Myocyte (in vitro differentiated cells): ENCODE measurements at places on chromosomes 12 and 14. TPM values are rescaled to one million over a fixed set of nuclear protein-coding genes. Genes with fewer than 3 reads are reported as not detected.

CSRP2 gene
- total RNA-seq = 40.2 and 76.0 TPM in 2 replicates

GRCh38 chr14:93128725-93129459 is 13.2 kb upstream of the ITPK1 start:
- DNase-seq = peak; percentile 85

DNA sequence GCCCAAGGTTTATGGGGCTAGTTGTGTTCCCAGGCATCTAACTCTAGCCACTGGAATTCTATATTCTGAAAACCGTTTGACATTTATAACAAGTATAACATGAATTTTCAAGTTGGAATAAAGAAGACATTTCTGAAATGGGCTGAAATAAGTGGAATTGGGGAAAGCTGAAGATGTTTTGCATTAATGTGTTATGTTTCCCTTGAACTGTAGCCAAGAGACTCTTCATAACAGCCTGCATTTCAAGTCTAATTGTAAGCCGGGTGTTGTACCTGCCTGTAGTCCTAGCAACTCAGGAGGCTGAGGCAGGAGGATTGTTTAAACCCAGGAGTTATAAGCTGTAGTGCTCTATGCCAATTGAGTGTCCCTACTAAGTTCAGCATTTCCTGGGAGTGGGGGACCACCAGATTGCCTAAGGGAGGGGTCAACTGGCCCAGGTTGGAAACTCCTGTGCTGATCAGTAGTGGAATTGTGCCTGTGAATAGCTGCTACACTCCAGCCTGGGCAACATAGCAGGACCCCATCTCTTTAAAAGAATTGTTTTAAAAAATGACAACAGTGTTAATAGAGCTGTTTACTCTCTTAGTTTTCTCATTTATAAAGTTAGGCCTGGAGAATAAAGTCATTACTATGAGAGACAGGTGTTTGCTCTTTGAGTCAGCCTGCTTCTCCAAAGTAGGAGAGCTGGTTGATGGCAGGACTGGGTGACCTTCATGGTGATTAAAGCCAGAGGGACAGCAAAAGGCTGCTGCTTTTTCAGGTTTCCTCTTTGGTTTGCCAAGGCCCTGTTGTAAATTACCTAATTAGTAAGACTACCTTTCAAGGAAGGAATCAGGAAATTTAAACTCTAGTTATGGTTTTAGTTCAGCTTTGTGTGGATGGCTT is 483.6 kb upstream of the RGS6 start:
- no peak for DNase-seq

- DNase-seq = no peak
These were observed 65.1 kb downstream of the SINHCAF start for GRCh38 chr12:31260840-31261239.

SLC39A2 gene
- not detected in 2 replicates for total RNA-seq

- no peak for DNase-seq
These were observed 422.6 kb downstream of the MDGA2 start for GRCh38 chr14:47252802-47253201.

- DNase-seq = no peak
These were observed 150.3 kb downstream of the FBXL14 start for GRCh38 chr12:1444142-1444516.

PAWR gene
- 6.6 and 6.7 TPM in 2 replicates for total RNA-seq

DNA sequence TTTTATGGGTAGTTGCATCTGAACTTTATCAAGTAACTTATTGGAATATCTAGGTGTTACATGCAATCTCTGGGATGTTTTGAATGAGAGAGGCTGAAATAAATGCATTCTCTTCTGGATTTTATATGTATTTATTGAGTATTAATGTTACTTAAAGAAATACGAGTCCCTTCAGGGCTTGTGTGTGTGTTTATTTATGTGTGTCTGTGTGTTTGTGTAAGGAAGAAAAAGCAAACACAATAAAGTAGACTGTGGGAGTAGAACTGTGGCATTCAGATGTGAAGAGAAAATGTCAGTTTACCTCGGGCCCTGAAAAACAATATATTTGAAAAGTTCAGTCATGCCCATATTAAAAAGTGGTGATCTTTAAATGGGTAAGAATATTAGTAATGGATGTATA is 250.5 kb downstream of the RPL10L start:
- no peak for DNase-seq

- DNase-seq = no peak
These were observed 2.9 kb downstream of the TMEM63C start for GRCh38 chr14:77184396-77185092.

ATF7IP gene
- total RNA-seq = 45.9 and 47.7 TPM in 2 replicates

HOXC11 gene
- 2.2 TPM in 2 replicates for total RNA-seq

GPR65 gene
- 0.05 TPM in 1 of 2 replicates, not detected in the other for total RNA-seq

- no peak for DNase-seq
These were observed 834.7 kb downstream of the DIO2 start for GRCh38 chr14:79376557-79376956.

DNA sequence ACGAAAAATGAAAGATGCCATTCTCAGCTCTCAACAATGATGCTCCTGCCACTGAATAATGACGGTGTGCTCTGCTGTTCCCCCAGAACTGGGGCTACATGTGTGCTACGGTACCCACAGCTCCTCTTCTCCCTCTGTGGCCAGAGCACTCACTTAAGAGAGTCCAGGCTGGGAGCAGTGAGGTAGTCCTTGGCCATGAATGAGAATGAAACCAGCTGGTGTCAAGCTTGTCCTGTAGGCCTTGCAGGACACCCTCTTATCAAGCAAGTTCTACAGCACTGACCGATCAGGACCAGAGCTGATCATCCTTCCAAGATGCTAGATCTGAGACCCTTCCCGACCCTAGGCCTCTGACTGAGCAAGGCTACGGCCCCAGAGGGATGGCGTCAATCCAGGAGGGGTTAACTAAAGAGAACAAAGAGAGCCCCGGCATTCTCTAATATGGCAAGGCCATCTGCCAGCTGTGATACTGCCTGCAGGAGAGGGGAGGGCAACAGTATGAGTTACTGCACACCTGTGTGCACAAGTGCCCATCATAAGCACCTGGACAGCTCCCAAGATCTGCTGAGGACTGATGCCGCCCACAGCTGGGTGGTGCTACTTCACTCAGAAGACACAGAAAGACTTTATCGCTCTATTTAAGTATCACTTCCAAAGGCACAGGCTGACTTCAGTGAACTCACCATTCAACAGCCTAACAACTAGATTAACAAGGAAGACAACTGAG is 30.5 kb downstream of the APPL2 start:
- no peak for DNase-seq

DNA sequence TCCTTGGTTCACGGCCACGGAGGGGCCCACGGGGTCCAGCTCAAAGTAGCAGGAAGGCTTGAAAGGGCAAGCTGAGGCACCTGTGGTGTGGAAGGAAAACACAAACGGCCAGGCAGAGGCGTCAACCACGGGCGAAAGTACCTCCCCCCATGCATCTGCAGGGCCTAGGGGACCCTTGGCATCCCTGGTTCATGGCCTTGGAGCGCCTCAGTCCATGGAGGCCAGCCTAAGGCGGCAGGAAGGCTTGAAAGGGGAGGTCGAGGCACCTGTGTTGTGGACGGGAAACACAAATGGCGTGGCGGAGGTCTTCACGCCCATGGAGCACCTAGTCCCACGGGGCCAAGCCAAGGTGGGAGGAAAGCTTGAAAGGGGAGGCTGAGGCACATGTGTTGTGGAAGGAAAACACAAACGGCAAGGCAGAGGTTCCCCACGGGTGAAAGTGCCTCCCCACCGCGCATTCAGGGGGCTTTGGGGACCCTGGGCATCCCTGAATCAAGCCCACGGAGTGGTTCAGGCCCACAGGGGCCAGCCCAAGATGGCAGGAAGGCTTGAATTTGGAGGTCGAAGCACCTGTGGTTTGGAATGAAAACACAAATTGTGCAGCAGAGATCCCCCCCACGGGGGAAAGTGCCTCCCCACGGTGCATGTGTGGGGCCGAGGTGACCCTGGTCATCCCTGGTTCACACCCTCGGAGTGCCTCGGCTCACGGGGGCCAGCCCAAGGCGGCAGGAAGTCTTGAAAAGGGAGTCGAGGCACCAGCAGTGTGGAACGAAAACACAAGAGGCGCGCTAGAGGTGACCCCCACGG is 380.8 kb downstream of the ALG10 start:
- DNase-seq = no peak

RD3L gene
- total RNA-seq = not detected in 2 replicates

- DNase-seq = no peak
These were observed 36.5 kb downstream of the CACNA2D4 start for GRCh38 chr12:1881936-1882335.

DNA sequence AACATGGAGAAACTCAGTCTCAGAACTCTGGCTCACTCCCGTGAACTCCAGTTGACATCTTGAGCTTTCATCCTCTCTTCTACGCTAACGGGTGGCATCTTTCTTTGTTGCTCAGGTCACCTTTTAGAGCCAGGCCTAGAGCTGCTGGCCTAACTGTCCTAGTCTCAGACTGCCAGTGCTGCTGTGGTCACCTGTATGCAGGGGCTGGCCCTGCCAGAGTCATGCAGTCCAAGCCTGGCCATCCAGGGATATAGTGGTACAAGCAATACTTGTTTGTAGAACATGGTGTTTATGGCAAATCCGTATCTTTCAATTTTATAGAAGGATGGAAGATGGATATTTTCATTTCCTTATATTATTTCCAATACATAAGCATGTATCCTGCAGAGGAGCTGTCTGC is 117.2 kb downstream of the PELI2 start:
- no peak for DNase-seq

MIPOL1 gene
- total RNA-seq = 10.4 and 11.3 TPM in 2 replicates

GRCh38 chr14:103862393-103862782 is 15.0 kb upstream of the PPP1R13B start:
- peak; percentile 31 for DNase-seq

KCNA5 gene
- not detected in 2 replicates for total RNA-seq

GRCh38 chr12:20711846-20712245 is 16.7 kb downstream of the SLCO1C1 start:
- DNase-seq = no peak

GRCh38 chr14:50599700-50600444 is 39.9 kb downstream of the ATL1 start:
- peak; percentile 70 for DNase-seq

DNA sequence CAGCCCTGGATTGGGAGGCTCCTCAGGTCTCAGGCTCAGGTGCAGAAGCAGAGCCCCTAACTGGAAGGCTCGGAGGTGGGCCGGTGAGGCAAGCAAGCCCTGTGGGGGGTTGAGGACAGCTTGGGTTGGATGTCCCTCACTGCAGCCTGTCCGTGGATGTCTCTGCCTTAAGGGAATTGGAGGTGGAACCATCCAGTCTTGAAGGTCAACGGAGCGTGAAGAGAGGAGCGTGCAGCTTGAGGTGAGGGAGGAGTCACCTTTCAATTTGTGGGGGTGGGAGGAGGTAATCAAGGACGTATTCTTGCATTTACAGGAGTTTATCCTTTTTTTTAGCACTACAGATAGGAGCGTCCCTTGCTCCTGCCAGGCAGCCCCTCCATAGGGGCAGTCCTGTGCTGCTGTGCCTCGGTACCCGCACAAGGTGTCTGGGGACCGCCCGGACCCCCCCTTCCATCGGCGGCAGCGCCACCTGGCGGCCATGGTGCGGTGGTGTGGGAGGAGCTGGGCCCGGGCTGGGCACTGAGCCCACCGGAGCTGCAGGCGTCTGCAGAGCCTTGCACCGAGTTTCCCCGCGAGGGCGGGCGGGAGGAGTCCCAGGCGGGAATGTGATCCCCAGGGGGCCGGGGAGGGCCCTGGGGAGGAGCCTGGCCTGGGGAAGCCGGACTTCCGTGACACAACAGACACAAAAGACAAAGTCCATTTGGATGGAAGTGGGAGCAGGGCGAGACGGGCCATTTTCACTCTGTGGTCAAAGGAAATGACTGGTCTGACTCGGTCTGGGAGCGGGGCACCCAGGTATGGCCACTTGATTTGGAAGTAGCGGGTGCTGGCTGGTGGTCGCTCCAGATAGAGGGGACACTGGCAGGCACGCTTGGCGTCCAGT is 864 bp downstream of the DNAJC22 start:
- peak; percentile 80 for DNase-seq

DNA sequence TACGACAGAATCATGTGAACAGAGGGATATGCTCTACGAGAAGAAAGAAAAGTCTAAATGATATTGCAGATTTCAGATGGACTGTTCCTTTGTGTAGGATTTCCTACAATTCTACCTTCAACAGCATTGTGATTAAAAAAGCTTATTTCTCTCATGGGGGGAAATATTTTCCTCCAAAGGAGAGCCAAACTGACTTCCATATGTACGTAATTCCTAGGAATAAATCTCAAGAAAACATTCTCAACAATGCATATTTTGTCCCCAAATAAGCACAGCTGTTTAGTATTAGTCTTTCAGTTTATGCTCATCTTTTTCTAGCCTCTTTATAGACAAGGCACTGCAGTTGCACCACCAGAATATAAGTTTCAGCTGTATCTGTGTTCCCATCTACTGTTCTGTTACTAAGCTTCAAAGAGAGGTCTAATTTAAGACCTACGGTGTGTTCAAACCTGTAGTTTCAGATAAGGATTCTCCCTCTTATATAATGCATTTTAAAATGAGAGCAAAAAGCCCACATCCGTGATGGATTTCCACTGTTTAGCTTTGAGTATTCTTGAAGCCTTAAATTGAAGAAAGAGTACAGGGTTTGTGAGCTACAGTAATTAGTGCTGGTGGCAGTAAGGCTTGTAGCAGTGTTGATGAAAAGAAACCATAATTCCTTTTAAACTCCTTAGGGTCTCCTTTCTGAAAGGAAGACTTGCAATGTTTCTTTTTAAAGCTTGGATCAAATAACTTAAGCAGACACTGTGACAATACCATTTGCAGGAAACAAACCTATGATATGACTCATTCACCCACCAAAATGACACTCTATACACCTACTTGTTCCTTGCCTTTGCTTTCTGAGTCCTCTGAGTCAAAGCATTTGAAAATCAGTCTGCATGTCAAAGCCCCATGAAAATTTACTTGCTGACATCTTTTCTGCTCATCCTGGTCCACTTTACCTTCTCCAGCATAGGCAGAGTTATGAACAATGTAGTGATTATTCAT is 754.1 kb downstream of the NOVA1 start:
- no peak for DNase-seq

DNA sequence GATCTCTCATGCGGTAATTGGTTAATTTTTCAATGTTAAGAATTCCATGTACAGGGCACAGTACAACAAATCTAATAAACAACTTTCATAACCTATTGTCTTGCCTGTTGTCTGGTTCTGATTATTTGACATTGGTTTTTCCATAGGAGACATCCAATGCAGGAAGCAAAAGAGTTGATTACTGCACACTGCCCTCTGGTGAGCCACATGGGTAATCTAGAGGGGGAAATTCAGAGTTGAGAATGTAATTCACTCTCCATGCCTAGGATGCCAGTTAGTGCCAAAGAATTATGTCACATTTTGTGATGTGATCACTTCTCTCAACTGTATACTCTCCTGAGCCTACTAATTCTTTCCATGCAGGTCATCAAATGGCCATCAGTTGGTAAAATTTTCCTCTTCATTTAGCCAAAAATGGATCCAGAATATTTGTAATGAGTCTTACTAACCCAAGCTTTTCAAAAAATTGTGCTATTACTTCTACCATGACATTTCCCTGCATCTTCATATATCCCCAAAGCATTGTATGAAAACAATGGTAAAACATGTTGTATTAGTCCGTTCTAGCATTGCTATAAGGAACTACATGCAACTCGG is 17.7 kb upstream of the CCDC91 start:
- peak; percentile 54 for DNase-seq
